Right cardiac atrium (tissue), 5 donors: ENCODE measurements at places on chromosomes 2 and 18. TPM values are rescaled to one million over a fixed set of nuclear protein-coding genes. Genes with fewer than 3 reads are reported as not detected.
A peak's percentile ranks its signal among the peaks of the same experiment; 100 is the strongest.

SERPINB7 gene
- not detected for polyA plus RNA-seq

CPLX4 gene
- not detected for polyA plus RNA-seq

YES1 gene
- polyA plus RNA-seq: 9.2 TPM

ATP8B1 gene
- 2.6 TPM for polyA plus RNA-seq

GULP1 gene
- polyA plus RNA-seq: 3.5 TPM

CNGA3 gene
- not detected for polyA plus RNA-seq

REG1B gene
- 0.20 TPM for polyA plus RNA-seq

CLEC4F gene
- 0.36 TPM for polyA plus RNA-seq

ZNF385B gene
- polyA plus RNA-seq: 32.6 TPM

LYG2 gene
- not detected for polyA plus RNA-seq

RNF152 gene
- polyA plus RNA-seq: 3.6 TPM

MGAT4A gene
- 5.2 TPM for polyA plus RNA-seq

HAAO gene
- 4.6 TPM for polyA plus RNA-seq

DNA sequence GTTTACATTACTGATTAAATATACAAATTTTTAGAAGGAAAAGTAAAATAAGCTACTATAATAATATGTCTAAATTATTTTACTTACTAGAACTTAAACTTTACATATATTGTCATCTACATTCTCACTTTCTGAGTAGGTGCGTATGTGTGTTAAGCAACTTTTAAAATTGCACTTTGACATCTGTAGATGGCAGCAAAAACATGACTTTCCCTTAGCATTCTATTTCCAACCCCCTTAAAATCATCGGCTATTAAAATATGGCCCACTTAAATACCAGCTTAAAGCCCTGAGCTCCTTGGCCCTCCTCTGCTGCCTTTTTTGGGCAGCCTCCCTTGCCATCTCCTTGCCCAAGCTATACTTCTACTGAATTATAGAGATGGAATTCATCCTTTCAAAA is 78.0 kb downstream of the UPP2 start:
- no peak for DNase-seq

DNA sequence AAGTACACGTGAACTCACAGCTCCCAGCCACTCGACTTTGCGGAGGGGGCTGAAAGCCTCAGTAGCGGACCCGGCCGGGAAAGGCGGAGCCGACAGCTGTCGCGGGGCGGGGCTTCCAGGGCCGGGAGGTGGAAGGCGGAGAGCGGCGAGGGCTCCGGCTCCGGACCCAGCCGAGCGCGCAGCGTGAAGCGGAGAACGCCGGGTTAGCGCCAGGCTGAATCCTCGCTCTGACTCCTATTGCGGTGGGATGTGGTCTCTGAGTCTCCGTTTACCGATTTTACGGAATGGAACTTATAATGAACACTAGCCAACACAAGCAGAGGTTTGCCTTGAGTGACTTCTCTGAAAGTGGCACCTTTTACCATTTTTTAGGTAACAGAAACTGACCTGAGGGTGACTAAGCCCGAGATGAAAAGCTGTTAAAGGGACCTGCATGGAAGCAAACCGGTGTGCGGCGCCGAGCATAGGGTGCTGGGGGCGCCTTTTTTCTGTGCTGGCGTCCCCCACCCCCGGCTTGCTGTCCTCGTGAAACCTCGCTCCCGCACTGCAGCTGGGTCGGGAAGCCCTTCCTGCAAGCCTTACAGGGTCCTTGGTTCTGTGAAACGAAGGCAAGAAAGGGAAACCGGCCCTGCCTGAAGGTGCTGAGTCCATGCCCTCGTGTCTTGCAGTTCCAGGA is 72.9 kb downstream of the EN1 start:
- DNase-seq: peak; percentile 75

GRCh38 chr18:22034276-22034675 is 135.1 kb upstream of the GATA6 start:
- DNase-seq: no peak

DNA sequence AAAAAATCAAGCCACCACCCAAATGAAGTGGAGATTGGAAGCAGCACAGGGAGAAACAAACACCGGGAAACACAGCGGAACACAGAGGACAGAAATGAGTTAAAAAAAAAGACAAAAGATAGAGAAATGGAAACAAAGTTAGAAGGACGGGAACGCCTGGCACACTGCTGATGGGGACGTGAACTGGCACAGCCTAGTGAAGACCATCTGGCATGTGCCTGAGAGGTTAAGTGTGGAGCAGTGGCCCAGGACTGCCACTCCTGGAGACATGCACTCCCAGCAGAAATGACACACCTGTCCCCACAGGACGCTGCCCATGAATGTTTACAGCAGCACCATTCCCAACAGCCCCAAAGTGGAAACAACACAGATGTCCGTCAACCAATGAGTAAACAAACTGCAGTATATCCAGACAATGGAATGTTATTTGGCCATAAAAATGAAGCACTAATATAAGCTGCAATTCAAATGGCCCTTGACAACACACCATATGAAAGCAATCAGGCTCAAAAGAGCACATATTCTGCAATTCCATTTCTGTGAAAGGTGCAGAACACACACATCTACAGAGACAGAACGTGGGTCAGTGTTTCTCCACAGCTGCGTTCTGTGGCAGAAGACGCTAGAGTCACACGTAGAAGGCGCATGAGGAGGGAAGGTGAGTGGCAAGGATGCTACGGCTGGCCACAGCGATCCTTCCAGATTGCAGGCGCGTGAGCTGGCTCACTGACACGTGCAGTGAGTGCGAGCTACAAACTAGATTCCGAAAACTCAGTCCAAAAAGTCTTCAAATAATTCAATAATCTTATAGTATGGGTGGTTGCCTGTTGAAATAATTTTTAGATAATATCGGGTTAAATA is 24.6 kb downstream of the THAP4 start:
- DNase-seq: no peak

- no peak for DNase-seq
Observed at GRCh38 chr18:1480309-1480708, 575.6 kb downstream of the ADCYAP1 start.

DNA sequence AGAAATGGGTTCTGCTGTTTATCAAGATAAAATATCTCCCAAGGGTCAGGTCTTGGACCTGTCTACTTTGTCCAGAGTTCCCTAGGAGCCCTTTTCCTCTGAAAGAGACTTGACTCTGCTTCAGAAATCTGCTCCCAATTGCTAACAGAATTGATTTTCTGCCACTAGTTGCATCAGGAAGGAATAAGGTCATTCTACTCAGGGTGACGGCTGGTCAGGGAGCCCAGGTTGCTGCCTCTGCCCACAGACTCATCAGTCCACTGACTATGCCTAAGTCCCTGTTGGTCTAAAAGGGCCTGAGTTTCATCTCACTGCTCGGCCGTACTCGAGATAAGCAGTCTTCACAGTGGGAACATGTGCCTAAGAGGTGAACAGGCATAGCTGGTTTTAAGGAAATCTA is 61.2 kb downstream of the EVA1A start:
- no peak for DNase-seq

GRCh38 chr18:51442012-51442411 is 244.5 kb upstream of the MEX3C start:
- no peak for DNase-seq

- DNase-seq: no peak
Observed at GRCh38 chr2:11944311-11944710, 197.9 kb downstream of the LPIN1 start.

DNA sequence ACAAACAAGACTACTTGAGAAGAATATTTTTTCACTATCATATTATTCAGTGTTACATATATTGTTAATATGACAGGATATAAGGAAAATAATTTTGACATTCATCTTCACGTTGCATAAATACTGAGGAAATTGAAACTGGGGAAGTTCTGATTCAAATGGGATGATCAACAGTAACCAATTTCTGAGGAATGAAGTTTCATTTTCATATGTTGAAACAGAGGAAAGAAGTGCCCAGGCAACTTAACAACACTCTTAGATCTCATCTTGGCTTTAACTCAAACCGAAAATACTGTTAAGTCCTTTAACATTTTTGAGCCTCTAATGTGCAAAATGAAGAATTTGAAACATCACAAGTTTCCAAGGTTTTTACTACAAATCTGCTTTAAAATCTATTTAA is 612.2 kb upstream of the VRK2 start:
- no peak for DNase-seq

DNA sequence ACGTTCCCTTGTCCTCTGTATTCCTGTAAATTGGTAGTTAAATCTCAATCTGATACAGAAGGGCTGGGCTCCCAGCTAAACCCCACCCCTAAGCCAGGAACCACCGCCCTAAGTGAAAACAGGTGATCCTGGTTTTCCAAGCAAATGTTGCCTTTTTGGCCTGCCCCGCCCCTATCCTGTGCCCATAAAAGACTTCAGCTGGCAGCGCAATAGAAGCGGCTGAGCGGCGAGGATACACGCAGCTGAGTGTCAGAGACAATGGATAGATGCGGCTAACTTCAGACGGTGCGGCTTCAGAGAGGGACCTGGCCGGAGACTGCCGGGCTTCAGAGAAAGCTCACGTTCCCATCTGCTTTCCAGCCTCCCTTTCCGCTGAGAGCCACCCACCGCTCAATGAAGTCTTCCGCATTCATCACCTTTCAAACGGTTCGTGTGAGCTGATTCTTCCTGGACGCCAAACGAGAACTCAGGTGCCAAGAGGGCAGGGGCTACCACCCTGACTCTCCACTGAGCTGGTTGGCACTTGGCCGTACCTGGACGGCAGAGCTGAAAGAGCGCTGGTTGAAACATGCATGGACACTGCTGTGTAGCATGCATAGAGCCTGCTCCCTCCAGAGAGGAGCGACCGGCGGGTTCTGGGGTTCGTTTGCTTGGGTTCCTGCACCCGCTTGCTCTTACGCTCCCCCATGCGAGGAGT is 49.5 kb upstream of the POLE4 start:
- no peak for DNase-seq

GRCh38 chr18:3704556-3705344 is 254.8 kb downstream of the TGIF1 start:
- no peak for DNase-seq

- DNase-seq: no peak
Observed at GRCh38 chr2:180291552-180292421, 284.7 kb upstream of the CWC22 start.

GRCh38 chr2:62672601-62673000 is 32.9 kb upstream of the EHBP1 start:
- DNase-seq: peak; percentile 30

- no peak for DNase-seq
Observed at GRCh38 chr2:137051778-137052398, 286.5 kb downstream of the THSD7B start.

DNA sequence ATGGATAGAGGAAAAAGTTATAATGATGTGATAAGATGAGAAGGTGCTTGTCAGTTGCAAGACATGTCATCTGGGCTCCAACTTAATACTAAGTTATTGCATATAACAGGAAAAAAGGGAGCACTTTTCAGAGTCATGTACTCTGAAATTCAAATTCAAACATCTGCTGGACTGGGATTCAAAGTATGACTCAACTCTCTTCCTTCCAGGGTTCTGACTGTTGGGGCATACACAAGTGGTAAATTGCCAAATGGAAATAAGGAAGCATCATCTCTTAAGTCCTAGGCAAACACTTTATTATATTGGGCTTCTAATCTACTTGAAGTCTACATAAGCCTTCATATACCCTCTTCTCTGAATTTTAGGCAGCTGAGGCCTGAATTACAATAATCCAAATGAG is 44.9 kb downstream of the ZBTB14 start:
- no peak for DNase-seq

GRCh38 chr2:171319164-171319810 is 114.5 kb downstream of the METTL8 start:
- DNase-seq: no peak

DNA sequence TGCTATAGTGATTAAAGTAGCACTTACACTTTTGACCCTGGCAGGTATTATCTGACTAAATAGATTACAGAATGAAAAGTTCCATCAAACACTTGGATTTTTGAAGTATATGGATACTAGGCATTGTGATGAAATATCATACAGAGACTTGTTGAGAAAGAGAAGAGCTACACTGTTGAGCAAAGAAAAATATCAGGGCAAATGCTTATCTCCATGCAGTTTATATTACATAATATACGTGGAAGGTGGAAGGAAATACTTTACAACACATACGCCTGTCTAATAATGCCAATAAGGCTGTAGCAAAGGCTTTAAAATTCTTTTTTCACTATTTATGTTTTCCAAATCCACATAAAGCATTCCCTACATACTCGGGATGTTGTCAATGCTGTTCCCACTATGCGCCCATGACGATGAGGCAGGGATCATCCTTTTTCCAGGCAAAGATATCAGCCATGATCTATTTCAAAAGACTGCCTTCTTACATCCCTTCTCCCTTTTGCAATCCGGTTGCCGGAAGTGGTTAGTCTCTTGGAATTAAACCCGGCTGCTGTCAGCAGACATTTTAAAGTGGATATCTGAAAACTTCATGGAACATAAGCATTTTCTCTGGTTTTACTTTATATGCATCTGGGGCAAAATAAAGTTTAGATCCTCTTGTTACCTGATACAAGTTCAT is 92.6 kb upstream of the ITGA4 start:
- no peak for DNase-seq
